Fibroblast of skin of left quadriceps (primary cell): ENCODE measurements at places on chromosomes 2 and 18.

DNA sequence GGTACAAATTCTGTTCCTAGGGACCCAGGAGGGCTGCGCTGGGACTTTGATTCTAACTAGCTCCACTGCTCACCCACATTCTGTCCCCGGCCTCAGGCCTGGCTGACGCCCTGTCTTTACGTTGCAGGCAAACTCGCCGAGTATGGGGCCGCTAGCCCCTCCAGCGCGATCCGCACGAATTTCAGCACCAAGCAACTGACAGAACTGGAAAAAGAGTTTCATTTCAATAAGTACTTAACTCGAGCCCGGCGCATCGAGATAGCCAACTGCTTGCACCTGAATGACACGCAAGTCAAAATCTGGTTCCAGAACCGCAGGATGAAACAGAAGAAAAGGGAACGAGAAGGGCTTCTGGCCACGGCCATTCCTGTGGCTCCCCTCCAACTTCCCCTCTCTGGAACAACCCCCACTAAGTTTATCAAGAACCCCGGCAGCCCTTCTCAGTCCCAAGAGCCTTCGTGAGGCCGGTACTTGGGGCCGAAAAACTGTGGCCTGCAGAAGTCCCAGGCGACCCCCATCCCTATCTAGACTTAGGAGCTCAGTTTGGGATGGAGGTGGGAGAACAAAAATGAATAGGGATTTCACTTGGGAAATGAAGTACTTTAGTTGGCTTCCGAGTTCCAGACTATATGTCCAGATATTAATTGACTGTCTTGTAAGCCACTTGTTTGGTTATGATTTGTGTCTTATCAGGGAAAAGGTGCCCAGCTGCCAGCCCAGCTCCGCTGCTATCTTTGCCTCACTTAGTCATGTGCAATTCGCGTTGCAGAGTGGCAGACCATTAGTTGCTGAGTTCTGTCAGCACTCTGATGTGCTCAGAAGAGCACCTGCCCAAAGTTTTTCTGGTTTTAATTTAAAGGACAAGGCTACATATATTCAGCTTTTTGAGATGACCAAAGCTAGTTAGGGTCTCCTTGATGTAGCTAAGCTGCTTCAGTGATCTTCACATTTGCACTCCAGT lies 1.5 kb downstream of the HOXD1 start:
- DNase-seq, result no peak

- DNase-seq, result no peak
Measured at GRCh38 chr2:241811201-241811951, 2.4 kb downstream of the NEU4 start.

DNA sequence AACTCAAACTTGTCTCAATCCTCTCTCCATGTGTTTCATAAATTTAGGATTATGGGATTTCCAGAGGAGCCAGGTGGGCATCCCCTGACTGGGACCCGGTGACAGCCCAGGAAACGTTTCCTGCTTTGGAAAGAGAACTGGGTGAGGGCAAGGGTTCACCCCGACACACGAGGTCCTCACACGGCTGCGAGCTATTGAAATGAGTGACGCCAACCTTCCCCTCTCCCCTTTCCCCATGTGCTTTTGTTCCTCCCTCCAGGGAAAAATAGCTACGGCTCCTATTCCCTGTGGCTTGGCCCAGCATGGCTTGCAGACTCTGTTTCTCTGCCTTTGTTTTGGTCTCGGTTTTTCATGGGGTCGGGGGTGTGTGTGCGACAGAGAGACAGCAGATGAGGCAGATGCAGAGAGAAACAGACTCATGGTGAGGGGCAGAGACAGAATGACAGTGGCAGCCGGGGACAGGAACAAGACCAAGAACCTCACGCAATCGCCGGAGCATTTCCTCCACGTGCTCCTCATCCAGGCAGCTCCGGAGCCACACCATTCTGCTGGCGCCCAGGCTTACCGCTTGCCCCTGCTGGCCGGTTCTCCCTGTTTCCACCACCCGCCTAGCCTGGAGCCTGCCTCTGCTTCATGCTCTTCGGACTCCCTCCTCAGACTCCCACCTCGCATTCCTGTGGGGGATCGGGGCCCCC lies 238.5 kb downstream of the DYSF start:
- no peak for DNase-seq

GRCh38 chr2:145617420-145617819 lies 1097.5 kb upstream of the ZEB2 start:
- DNase-seq, result no peak

DNA sequence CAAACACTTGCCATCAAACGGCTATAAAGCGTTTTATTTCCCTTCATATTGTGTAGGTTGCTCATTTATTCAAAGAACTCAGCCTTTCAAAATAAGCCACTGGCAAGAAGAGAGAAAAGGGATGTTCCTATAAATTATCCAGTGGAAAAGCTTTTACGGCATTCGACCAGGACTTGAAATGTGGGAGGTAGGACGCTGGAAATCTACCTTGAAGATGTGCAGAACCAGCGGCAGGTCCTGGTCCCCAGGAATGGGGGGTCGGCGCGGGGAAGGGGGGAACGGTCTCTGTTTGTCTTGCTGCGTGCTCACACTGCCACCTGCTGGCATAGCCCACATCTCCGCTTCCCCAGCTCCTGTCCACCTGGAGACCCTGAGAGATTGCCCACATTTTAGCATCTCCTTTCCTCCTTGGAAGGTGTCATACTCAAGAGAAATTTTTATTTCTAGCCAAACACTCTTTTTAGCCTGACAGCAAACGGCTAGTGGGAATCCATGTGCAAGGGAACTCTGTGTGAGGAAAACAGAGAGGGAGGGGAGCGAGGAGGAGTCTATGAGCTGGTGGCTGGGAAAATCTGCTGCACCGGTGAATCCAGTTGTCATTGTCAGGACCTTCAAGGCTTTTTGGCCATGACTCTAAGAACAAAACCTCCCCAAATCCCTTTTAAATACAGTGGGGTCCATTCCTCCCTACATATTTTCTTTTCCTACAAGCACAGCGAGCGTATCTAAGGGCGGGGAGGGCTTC lies 349.0 kb upstream of the PKDCC start:
- no peak for DNase-seq

DNA sequence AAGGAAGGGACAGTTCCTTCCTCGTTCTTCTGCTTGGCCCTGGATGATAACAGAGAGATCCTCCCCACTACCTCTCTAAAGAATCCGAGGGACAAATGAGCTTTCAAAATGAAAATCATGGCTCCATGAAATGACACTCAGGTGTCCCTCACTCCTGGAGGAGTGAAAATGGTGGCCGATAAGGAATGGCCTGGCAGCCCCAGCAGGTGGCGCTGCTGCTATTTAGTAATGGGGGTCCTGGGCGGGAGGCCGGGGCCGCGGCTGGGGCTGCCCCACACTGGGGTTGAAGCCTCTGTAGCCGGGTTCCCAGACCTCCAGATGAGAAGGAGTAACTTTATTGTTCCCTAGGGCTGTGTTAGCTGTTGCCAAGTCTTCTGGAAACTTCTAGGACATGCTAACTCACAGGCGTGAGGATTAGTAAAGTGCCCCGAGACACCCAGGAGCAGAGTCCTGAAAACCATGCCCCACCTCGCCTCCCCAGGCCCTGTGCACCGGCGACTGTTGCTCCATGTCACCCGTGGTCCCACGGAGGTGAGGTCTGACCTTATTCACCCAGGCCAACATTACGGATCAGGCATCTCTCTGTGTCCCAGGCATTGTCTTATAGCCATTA lies 138.0 kb downstream of the CTIF start:
- DNase-seq, result no peak

- no peak for DNase-seq
Measured at GRCh38 chr18:195651-196050, 37.3 kb downstream of the USP14 start.

DNA sequence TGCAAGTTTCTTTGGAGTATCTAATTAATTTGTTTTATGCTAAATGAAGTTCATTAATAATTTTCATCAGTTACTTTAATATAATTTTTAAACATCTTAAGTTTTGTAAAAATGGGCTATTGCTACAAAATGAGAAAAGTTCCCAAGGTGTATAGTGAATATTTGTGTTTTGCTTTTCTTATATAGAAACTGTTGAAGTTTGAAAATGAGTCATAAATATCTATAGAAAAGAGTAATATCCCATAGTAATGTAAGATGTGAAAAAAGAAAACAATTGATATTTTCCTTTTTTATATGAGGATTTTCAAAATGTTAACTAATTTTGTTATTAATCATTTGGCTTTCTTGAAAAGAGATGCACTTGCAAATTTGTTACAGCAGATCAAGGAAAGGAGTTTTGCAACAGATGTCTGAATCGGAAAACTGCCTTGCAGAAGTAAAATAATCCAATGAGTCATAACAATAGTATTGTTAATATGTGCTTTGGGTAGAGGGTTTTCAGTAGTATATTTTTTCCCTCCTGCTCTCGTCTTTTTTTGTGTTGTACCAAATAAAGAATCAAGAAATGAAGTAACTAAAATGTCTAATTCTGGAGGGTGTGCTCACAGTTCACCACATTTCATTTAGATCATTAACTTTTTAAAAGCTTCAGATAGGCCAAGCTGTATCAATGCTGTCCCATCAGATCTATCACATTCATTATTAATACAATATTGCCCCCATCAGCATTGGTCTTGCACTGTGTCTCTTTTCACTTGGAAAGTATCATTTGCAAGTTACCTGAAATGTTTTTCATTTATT lies 15.5 kb downstream of the DUSP19 start:
- DNase-seq, result no peak

DNA sequence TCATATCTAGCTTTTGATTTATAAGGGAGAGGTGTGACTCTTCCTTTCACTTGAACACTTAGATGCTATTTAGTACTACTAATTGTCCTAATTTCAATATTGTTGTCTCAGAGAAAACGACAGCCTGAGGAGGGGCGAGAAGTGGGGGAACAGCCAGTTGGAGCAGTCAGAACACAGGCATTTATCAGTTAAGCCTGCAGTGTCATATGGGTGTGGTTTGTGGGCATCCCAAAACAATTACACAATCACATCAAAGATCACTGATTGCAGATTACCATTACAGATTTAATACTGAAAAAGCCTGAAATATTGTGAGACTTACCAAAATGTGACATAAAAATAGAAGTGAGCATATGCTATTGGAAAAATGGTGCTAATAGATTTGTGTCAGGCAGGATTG lies 15.8 kb downstream of the TMEM131 start:
- DNase-seq, result no peak

GRCh38 chr2:158038901-158039300 lies 62.8 kb upstream of the UPP2 start:
- no peak for DNase-seq

DNA sequence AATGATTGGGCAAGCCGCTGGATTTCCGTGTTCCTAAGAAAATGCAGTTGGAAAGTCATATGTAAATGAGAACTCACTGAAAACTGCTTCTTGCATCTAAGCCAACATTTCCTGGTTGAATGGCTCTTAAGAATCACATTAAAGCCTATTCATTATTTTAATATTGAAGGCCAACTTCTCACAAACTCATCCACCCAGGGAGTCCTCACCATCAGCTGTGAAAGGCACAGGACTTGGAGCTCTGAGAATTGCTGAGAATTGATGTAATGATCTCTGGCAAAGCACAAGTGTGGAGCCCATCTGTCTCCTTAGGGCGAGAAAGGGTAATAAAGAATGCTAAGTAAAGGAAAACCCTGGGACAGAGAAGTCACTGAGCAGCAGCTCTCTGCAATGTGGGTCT lies 55.9 kb upstream of the APCDD1 start:
- DNase-seq, result no peak

GRCh38 chr2:210617318-210617717 lies 60.9 kb downstream of the CPS1 start:
- DNase-seq, result no peak

DNA sequence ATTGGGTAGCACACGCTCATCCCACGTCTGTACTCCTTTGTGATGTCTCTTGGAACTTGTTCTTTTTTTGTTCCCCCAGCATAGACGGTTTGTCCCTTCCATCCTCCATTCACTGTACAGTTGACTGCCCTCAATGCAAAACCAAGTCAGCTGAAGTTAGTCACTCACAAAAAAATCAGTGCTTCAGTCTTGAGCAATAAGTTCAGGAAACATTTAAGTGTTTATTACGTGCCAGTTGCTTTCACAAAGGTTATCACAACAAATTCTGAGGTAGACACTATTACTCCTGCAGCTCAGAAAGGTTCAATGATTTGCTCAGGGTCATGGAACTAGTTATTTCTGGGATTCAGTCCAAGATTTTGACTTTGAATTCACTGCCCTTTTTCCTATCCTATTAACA lies 102.2 kb downstream of the PDE1A start:
- no peak for DNase-seq
